ENCODE measurements at places on chromosomes 11 and 22.

- peak; percentile 70 for DNase-seq
These were observed 90.9 kb downstream of the LDLRAD3 start for GRCh38 chr11:36034551-36035331.

DNA sequence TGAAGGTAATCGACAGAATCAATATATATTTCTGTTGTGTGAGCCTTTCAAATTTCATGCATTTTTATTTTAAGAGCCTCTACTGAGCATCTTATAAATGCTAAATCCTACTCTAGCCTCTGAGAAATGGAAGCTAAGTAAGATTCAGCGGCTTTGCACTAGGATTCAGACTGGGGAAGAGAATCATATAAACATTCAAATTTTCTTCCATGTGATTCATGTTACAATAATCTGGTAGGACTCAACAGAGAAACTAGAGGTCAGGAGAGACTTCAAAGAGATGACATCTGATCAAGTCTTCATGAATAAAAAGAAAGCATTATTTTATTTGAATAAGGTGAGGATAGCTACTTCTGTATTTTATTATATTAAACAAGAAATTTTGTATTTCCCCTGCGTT, 538.9 kb downstream of the DLG2 start:
- peak; percentile 27 for DNase-seq

GRCh38 chr11:6197466-6198200, 1.4 kb upstream of the OR52W1 start:
- no peak for DNase-seq

DNA sequence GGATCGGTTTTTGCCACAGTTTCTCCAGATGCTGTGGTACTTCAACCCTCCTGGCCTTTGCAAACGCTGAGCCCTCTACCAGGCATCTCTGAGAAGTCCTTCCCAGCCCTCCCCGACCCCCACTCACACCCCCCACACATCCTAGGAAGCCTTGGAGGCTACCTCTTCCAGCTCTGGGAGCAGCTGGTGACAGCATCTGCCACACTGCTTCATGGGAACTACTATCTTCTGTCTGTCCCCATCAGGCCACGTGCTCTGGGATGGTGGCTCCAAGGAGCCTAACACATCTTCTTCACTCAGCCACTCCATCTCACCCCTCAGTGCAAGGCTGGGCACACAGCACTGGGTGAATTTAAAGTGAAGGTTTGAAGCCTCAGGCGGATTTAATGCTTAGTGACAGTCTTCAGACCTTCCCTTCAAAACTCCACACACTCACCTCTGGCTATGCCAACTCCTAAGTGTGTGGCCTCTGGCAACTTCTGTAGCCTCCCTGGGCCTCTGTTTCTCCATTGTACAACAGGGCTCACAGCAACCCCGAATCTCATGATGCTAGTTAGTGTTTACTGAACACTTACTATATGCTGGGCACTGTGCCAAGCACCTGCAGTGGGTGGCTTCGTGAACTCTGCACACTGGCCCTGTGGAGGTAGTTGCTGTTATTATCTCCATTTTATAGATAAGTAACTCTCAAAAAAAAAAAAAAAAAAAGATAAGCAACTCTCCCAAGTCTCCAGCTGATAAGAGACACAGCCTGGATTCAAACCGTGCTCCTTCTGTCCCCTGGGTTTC, 7.3 kb upstream of the TP53I11 start:
- no peak for DNase-seq

GRCh38 chr11:78564490-78565467, 9.9 kb downstream of the NARS2 start:
- DNase-seq: peak; percentile 49

DNA sequence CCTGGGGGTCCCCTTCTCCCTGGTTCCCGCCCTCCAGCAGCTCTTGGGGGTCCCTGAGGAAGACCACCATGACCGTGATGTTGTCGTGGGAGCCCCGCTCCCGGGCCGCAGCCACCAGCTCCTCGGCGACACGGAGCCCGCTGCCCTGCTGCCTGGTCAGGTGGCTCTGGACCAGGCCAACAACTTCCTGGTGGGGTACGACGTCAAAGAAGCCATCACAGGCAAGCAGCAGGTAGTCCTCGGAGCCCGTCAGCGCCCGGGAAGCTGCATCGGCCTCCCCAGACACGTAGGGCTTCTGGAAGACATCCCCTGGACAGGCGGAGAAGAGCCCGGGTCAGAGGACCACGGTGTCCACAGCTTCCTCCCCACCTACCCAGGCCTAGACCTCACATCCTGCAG, 29.5 kb downstream of the PPM1F start:
- DNase-seq: no peak

- DNase-seq: no peak
These were observed 120.9 kb upstream of the ZC3H12C start for GRCh38 chr11:109972181-109972715.

GRCh38 chr22:47295226-47295901, 532.9 kb downstream of the TBC1D22A start:
- no peak for DNase-seq

DNA sequence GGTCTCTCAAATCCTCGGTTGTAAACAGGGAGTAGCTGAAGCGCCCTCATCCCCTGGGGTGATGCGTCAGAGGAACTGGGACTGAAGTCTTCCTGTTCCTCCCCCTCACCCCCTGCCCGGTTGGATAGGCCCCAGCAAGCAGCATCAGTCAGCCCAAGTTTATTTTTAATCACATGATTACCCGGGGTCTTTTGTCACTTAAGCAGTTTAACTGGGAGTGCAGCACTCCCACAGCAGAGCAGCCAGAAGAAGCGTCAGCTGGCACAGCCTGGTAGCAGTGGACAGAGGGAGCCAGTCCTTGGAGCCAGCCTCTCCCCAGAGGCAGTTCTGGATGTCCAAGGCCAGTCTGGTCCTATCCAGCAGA, 342.1 kb downstream of the CTTN start:
- DNase-seq: no peak

- DNase-seq: no peak
These were observed 67.7 kb downstream of the THAP12 start for GRCh38 chr11:76313271-76313670.

GRCh38 chr11:74276581-74276980, 34.9 kb downstream of the P4HA3 start:
- no peak for DNase-seq

DNA sequence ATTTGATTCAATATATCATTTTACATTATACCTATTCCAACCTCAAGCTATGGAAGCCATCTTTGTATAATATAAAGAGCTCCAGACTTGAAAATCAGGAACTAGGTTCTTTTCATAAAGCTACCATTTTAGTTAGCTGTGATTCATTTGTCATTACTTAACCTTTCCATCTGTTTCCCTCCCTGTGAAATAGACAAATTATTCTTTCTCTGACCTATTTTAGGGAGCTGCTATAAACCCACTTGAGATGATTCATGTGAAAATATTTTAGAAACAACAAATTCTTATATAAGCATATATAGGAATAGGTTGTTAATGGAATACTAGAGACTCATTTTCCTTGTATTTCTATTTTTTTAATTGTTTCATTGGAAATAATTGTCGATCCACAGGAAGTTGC, 1012.1 kb downstream of the OPCML start:
- DNase-seq: no peak

DNA sequence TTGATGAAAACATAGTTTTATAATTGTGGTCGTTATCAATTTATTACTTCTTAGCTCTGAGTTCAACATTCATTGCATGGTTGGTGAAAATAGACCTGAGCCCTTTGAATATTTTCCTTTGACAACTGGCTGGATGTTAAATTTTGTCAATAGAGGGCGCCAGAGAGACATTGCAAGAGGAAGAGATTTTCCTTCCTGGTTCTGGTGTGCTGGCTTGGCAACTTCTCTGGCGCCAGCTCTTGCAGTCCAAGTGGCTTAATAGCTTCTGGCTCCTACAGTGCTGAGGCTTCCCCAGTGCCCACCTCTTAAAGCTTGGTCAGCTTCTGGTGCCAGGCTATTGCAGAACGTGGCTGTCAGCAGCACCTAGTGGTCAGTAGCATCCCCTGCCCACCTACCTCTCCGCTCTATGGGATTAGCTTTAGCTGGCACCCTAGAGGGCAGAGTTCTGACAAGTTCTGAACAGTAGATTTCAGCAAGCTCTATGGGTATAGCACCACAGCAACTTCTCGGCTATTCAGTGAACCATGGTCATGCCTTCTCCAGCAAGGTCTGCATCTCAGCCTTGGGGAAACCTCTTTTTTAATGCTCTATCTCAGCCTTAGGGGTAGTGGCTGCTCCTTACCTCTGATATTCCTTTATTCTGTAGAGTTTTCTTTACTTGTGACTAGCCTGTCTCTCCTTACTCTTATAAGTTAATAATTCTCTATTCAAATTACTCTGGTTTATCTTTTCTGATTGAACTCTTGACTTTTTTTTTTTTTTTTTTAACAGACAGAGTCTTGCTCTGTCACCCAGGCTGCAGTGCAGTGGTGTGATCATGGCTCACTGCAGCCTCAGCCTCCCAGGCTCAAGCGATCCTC, 59.4 kb downstream of the ACER3 start:
- DNase-seq: peak; percentile 65

DNA sequence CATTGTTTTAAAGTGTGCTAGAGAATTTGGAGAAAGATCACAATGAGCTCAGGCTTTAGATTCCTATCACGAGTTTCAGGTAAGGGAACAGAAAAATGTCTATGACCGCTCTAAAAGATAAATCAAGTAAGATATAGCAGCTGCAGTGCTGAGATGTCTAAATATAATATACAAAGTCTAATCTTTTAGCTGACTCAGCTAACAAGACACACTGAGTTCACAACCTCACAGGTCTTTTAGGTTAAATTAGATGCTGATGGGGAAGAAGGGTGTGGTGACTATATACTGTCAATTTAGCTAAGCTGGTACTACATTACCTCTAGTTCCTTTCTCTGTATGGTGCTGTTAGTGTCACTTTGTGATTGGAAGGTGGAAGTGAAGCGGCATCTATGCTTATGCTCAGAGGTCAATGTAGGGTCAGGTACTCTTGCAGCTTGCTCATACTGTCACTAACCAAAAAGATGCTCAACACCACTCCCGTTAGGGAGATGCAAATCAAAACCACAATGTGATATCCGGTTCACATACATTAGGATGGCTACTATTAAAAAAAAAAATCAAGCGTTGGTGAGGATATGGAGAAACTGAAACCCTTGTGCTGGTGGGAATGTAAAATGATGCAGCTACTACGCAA, 283.5 kb downstream of the SWAP70 start:
- DNase-seq: no peak

- no peak for DNase-seq
These were observed 197.4 kb downstream of the TRIM29 start for GRCh38 chr11:119940401-119940976.

DNA sequence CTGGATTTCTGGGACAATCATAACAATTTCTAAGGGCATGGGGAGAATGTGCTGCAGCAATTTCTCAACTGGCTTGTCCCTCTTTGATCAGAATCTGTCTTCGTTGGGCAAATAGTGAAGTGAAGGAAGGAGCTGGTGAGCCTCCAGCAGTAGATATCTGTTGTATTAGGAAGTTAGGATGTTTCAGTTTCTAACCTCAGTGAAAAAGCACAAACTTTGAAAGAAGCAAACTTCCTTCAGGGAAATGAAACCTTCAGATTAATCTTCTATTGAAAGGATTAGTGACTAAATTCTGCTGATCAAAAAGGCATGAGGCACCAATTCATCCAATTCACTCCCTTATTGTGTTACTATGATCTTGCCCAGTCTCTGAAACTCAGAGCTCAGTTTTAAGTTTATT, 24.3 kb downstream of the LMO2 start:
- no peak for DNase-seq

DNA sequence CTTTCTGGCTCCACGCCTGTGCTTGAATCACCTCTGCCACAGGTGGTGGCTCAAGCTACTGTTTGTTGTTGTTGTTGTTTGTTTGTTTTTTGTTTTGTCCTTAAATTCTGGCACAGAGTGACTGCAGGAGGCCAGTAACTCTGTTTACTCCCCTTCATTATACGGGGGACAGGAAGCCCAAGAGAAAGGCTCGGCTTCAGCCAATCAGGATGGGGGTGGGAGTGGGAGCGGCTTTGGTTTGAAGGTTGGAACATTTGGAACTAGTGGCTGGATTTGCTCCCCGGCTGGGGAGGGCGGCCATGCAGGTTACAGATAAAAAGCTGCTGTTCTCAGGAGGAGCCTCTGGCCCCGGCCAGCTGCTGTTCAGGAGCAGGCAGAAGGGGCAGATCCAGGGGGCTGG, 19.7 kb upstream of the CABP2 start:
- DNase-seq: no peak

- peak; percentile 34 for DNase-seq
These were observed 32.1 kb downstream of the HSD17B12 start for GRCh38 chr11:43712676-43713075.

- DNase-seq: no peak
These were observed 2.4 kb upstream of the ZP1 start for GRCh38 chr11:60864856-60865513.

DNA sequence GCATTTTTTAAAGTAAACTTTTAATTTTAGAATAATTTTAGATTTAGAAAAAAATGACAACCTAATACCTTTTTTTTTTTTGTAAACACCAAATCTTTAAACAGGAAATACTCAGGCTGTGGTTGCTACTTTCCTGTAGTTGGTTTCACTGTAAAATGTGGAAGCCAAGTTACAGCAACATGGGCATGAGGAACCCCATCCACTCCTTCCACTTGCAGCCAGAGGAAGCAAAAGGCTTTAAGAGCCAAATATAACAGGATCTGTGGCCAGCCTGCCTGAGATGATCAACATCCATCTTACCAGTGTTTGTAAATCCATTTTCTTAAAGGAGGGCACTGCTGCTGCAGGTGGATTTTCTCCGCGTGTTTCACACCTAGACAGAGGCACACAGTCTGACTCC, 66.2 kb downstream of the TNRC6B start:
- no peak for DNase-seq

DNA sequence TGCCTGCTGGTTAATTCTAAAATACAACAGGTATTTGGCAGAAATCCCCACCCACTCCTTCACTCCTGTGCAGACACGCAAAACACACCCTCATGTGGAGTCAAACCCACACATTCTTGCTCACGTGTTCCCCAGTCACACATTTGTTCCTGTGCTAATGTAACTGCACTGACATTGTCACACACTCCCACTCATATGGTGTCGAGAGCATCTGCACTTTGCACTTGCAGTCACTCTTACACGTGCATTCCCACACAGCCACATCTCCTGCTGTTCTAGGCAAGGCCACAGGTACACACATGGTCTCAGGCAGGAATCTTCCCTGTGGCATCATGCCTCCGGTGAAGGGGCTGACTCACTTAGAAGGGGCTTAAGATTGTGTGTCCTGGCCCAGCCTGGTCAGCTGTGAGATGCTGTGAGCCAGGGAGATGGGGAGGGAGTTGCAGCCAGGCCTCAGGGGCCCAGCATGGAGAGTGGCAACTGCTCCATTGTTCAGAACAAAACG, 395.0 kb downstream of the TENM4 start:
- DNase-seq: no peak

DNA sequence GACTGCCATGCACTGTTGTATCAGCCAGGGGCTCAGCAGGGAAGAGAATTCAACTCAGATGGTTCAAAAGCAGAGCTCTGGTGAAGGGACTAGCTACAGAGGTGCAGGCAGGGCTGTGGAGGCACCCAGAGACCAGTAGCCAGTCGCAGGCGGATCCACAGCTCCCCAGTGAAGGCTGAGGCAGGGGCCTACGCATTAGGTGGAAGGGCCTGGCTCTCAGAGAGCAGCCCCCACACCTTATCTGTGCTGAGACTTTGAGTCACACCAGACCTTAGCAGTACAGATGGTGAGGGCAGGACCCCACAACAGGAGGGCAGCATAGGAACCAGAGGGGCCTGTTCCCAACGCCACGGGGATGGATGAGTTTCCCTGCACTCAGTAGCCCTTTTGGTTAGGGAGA, 189.6 kb downstream of the DSCAML1 start:
- no peak for DNase-seq

GRCh38 chr11:76839311-76839710, 21.4 kb upstream of the ACER3 start:
- no peak for DNase-seq

- no peak for DNase-seq
These were observed 17.0 kb downstream of the MRGPRD start for GRCh38 chr11:68963779-68964178.
